ENCODE measurements at places on chromosomes 2 and 18. TPM values are rescaled to one million over a fixed set of nuclear protein-coding genes. Genes with fewer than 3 reads are reported as not detected.

- DNase-seq, result no peak
Measured at GRCh38 chr2:120948662-120949011, 213.0 kb downstream of the GLI2 start.

- no peak for DNase-seq
Measured at GRCh38 chr2:101698844-101699754, 1.6 kb downstream of the MAP4K4 start.

- DNase-seq, result no peak
Measured at GRCh38 chr2:60614319-60614718, 60.9 kb upstream of the BCL11A start.

DNA sequence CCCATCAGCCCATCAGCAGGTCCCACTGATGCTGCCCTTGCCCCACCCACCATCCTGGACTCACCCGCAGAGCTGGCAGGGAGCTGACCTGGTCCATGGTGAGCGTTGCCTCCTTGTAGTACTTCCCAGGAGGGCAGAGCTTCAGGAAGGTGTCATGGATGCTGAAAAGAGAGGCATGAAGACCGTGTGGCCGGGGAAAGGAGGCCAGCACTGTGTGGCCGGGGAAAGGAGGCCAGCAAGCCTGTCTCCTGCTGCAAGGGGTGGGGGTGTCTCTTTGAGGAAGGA is 11.9 kb downstream of the CIB4 start:
- no peak for DNase-seq

STARD6 gene
- not detected for total RNA-seq

All from pancreas (tissue), 10 donors.